Esophagus muscularis mucosa (tissue), 4 donors: ENCODE measurements at places on chromosomes 11 and 22. TPM values are rescaled to one million over a fixed set of nuclear protein-coding genes. Genes with fewer than 3 reads are reported as not detected.

GRCh38 chr11:33412241-33412640, 155.1 kb downstream of the HIPK3 start:
- H3K27ac ChIP-seq = no peak overlapping the region
- H3K27me3 ChIP-seq = no peaks in the 10 kb centered on the region
- no peaks in the 10 kb centered on the region for H3K4me1 ChIP-seq
- H3K36me3 ChIP-seq = no peaks in the 10 kb centered on the region

C11orf87 gene
- total RNA-seq = not detected

GRCh38 chr11:129247135-129247534, 55.0 kb upstream of the ARHGAP32 start:
- H3K4me1 ChIP-seq = no peaks in the 10 kb centered on the region
- H3K27ac ChIP-seq = no peak overlapping the region
- no peak for DNase-seq

CASP5 gene
- not detected for total RNA-seq

GRCh38 chr11:13341026-13341425, 63.4 kb downstream of the BMAL1 start:
- no peak for DNase-seq
- H3K27ac ChIP-seq = no peak overlapping the region
- H3K4me1 ChIP-seq = peaks cover 40% of the 10 kb centered on the region
- no peak overlapping the region for H3K4me3 ChIP-seq
- no peaks in the 10 kb centered on the region for H3K27me3 ChIP-seq
